ENCODE measurements at places on chromosomes 7 and 10.

DNA sequence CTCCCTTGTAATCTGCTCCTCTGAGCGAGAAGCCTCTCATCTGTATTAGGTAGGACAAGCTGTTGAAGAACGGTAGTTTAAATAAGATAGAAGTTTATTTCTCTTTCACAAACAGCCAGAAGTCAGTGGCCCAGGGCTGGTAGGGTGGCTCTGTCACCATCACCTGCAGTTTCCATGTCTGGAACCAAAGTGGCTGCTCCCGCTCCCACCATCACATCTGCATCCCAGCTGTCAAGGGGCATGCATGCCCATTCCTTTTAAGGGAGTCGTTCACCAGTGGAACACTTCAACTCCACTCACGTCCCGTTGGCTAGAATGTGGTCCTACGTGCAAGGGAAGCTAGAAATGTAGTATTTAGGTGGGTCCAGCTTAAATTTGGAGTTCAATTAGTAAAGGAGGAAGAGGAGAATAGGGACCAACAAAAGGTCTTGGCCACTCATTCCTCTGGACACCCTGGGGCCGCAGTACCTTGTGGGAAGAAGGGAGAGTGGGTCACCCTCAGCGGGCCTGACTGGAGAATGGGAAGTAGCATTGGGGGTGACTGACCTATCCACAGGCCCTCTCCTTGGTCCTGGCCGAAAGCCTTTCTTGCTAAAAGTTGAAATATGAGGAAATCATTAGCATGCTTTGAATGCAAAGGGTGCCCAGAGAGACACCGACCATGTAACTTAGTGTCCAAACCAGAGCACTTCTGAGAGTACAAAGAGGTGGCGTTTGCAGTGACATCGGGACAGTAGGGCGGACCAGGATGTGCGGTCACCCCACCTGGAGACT is 48.0 kb downstream of the ELFN1 start:
- DNase-seq = no peak

- DNase-seq = peak; percentile 1
Observed at GRCh38 chr7:126608339-126608776, 644.4 kb downstream of the GRM8 start.

DNA sequence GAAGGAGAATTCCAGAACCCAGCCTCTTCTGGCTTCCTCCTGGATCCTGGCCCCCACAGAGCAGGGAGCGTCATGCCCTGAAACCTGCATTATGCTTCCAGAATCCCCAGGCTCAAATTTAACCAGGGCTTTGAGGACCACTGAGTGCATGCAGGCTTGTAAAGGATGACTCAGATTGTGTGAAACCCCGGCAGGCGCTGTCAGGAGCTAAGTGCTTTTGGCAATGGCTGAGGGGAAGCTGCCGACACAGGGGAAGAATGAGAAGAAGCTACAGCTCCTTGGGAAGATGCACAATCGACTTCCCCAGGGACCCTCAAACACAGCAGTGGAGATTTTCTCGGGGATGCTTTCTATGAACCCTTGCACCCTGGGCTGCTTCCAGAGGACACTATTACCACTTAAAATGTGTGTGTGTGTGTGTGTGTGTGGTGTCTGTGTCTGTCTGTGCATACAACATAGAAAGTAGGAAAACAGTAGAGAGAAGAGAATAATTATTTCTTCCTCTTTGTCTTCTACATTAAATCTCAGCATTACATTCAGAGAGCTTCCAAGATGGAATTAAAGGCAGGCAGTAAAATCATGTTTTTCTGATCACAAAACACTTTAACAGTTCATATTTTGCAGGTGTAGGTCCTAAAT is 183.5 kb upstream of the INHBA start:
- DNase-seq = no peak

DNA sequence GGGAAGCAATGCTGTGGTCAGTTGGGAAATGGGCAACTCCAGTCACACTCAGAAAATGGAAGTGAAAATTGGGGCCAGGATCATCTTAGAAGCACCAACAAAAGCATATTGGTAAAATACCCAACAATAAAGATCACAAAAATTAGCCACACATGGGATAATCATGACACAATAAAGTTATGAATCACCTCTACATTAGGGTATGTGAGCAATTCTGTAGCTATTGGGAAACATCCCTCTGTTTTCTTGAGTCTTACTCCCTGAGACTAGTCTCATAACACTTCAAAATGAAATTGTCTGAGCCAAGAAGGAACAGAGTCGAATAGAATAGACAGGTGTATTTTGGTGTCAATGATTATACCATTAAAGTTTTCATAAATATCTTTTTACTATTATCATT is 178.3 kb downstream of the DYNC1I1 start:
- DNase-seq = no peak

GRCh38 chr7:375321-375831 is 85.4 kb downstream of the FOXL3 start:
- no peak for DNase-seq

DNA sequence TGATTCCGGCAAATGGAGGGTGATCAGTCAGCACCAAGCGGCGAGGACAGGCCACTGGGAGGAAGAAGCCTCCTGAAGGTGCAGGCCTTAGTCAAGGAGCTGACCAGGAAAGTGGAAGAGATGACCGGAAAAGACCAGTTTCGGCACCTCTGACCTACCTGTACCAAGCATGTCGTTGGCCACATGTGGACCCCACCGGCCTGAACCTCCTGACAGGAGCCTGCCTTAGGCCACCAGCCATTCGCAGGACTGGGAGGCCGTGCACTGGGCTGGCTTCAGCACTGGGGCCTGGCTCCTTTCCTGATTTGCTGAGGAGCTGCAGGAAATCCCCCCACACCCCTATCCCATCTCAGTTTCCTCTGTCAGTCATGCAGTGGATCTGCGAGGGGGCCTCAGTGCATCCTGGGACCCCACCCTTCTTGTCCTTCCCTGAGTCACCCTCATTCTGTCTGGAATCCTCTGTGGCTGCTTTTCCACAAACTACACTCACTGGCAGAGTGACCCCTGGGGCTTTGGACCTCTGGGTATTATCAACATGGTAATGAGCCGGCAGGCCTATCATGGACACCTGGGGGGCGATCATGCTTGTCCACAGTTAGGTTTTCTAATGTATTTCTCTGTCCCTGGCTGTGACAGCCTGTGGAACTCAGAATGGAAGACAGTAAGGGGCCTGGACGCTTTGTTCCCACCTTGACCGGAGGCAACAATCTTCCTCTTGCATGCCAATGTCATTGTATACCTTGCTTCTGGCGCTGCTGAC is 33.0 kb downstream of the RAMP3 start:
- DNase-seq = no peak
